ENCODE measurements at places on chromosomes 16 and 17.
A peak's percentile ranks its signal among the peaks of the same experiment; 100 is the strongest.

DNA sequence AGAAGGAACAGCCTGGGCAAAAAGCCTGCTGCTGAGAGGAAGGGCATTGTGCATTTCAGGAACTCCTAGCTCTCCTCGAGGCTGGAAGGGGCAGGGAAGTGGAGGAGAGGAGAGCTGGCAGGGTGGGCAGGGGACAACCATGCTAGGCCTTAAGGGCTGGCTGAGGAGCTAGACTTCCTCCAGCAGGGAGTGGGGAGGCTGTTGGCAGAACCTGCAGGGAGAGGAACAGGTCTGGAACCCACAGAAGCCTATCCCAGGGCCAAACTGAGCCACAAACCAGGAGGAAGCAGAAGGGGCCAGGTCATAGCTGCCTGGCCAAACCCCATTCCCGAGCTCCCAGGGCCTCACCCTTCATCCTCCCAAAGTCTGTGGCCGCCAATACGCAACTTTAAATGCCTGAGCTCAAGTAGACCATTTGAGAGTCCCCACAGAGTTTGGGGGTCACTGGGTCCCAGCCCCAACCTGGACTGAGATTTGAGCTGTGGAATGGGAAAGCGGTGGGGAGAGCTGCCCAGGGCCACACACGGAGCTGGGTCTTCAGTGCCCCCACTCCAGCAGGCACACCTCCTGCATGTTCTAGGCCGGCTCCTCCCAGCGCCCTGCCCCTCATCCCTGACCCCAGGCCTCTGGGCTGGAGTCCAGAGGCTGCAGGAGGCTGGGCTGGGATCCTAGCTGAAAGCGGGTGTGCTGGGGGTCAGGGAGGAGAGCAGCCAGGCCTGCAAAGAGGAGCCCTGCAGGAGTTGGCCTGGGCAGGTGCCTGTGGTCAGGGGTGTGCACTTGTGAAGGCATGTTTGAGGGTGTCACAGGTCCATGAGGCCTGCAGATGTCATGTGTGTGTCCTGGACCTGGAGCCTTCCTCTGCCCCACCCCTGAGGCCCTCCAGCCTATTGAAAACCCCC, 4.5 kb downstream of the CDH5 start:
- H3K4me1 ChIP-seq: no peaks in the 10 kb centered on the region
- no peaks in the 10 kb centered on the region for H3K36me3 ChIP-seq
- peaks cover 5% of the 10 kb centered on the region for H3K27me3 ChIP-seq
- no peak for DNase-seq
- H3K4me3 ChIP-seq: no peak overlapping the region

DNA sequence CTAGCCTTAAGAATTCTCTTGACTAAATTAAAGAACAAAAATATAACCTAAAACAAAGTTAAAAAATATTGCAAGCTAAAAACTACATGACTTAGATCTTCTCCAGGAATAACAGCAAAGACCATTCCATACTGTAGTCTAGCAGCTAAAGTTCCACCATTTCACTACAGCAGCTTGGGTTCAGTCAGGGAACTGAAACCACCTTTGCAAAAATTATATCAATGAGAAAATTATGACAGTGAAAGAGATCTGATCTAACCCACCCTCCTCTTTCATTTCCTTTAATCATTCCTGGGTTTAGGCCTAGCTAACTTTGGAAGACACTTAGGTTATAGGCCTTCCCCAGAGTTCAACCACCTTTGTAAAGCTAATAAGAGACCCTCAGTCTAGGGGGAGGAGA, 36.3 kb upstream of the NOS2 start:
- H3K27me3 ChIP-seq: no peaks in the 10 kb centered on the region
- DNase-seq: no peak
- H3K36me3 ChIP-seq: peaks cover 2% of the 10 kb centered on the region
- peaks cover 4% of the 10 kb centered on the region for H3K4me1 ChIP-seq
- no peak overlapping the region for H3K27ac ChIP-seq

GRCh38 chr16:77037696-77038347, 153.2 kb upstream of the MON1B start:
- H3K4me1 ChIP-seq: no peaks in the 10 kb centered on the region
- no peak overlapping the region for H3K4me3 ChIP-seq
- no peaks in the 10 kb centered on the region for H3K27me3 ChIP-seq
- no peak overlapping the region for H3K27ac ChIP-seq
- H3K36me3 ChIP-seq: no peaks in the 10 kb centered on the region

DNA sequence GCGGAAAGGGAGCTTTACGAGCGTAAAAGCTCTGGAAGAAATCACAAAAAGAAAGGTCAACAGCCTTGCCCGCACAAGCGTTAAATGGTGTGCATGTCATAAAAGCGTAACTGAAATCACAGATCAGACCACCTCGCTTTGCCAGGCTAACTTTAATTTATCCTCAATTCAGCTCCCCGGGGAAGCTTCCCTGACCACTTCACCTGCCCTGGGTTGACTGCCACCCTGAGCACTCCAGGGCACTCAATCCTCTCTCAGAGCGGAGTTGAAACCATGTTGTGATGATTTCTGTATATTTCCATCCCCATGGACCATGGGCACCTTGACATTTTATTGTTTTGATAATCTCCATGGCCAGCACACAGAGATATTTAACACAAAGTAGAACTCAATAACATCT, 16.1 kb upstream of the NAGS start:
- H3K27me3 ChIP-seq: peaks cover 50% of the 10 kb centered on the region
- no peak overlapping the region for H3K4me3 ChIP-seq
- no peak for DNase-seq
- peaks cover 2% of the 10 kb centered on the region for H3K4me1 ChIP-seq
- no peaks in the 10 kb centered on the region for H3K36me3 ChIP-seq

DNA sequence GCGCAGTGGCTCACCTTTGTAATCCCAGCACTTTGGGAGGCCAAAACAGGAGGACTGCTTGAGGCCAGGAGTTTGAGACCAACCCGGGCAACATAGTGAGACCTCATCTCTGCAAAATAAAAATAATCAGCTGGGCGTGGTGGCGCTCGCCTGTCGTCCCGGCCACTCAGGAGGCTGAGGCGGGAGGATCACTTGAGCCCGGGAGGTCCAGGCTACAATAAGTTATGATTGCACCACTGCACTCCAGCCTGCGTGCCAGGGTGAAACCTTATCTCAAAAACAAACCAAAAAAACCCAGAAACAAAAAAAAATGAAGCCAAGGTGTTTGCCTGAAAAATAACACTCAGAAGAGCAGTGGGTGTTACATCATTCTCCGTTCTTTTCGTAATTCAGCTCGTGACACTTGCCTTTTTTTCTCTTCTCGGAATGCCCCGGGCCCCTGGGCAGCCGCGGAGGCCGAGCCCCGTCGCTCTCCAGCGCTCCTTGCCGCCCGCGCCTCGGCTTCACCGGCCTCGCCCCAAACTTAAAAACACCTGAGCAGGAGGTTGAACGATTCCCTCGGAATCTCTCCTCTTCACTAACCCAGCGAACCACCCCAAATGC, 17.0 kb downstream of the PRCD start:
- peak overlapping the region; percentile 98 for H3K4me3 ChIP-seq
- H3K36me3 ChIP-seq: peaks cover 10% of the 10 kb centered on the region
- no peak for DNase-seq
- peak overlapping the region; percentile 98 for H3K27ac ChIP-seq

DNA sequence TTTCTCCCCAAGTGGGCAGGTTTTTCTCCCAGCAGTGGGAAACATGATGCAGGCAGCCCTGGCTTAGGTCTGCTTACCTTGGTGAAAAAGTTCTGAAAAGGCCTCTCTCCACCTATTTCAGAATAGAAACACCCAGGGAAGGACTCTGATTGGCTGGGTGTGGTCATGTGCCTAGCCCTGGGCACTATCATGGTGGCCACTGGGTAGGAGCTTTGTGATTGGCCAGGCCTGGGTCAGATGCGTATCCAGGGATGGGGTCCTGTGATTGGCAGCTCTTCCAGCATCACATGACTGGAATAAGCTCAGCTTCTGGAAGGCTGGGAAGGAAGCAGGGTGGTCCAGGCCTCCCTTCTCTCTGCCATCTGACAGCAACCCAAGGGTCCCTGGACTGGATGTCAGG, 53.5 kb downstream of the ZDHHC7 start:
- H3K27ac ChIP-seq: no peak overlapping the region
- no peaks in the 10 kb centered on the region for H3K36me3 ChIP-seq
- H3K27me3 ChIP-seq: peaks cover 9% of the 10 kb centered on the region
- H3K4me1 ChIP-seq: peaks cover 7% of the 10 kb centered on the region
- DNase-seq: no peak

DNA sequence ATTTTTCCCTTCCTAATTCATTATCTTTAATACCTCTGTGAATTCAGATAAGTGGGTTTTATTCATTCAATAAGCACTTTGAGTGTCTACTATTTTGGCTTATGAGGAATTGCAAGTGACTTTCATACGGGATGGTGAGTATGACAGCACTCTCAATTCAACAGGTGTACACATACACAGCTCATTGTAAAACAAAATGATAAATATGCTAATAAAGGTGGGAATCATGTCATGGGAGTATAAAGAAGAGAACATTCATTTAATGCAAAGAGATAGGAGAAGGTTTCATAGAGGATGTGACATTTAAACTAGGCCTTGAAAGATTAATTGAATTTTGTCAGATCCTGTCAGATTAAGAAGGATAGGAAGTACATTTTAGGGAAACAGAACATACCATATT, 19.4 kb downstream of the NACA2 start:
- peaks cover 5% of the 10 kb centered on the region for H3K4me1 ChIP-seq
- no peak overlapping the region for H3K27ac ChIP-seq
- H3K4me3 ChIP-seq: no peak overlapping the region
- no peaks in the 10 kb centered on the region for H3K36me3 ChIP-seq
- DNase-seq: no peak

- H3K4me3 ChIP-seq: no peak overlapping the region
- peaks cover 17% of the 10 kb centered on the region for H3K27me3 ChIP-seq
- peak overlapping the region; percentile 60 for H3K27ac ChIP-seq
Observed at GRCh38 chr17:17719199-17719940, 38.1 kb downstream of the RAI1 start.

DNA sequence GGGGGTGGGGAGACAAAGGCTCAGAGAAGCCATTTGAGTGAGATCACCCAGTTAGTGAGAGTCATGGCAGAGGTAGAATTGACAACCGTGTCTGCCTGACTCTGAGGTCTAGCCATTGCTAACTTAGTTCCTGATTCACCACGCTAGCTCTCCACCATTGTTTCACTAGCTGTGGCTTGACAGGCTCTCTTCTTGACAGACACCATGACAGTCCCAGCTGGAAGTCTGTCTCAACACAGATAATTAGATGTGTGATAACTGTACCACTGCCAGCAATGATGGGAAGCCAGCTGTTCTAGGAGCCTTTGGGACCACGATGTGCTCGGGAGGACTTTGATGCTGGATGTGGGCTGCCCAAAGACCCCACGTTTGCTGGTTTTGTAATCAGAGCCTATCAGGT, 170.5 kb upstream of the CACNG3 start:
- no peak overlapping the region for H3K27ac ChIP-seq
- peaks cover 3% of the 10 kb centered on the region for H3K27me3 ChIP-seq
- no peak for DNase-seq
- H3K4me3 ChIP-seq: no peak overlapping the region
- H3K36me3 ChIP-seq: no peaks in the 10 kb centered on the region
- no peaks in the 10 kb centered on the region for H3K4me1 ChIP-seq

DNA sequence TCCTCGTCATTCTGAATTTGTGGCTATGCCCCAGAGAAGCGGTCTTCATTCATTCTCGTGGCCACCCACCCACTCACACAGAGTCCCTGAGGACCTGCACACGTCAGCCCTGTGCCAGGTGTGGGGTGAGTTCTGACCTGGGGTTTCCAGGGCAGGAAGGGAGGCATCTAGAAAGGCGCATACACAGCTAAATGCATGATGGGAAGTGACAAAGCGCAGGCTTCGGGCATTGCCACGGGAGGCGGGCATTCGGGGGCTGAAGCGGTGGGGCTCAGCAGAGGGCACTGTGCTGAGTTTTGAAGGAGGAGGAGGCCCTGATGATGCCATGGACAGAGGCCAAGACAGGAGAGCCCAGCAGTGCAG, 10.9 kb downstream of the UBALD2 start:
- no peak for DNase-seq
- no peaks in the 10 kb centered on the region for H3K4me1 ChIP-seq
- no peaks in the 10 kb centered on the region for H3K27me3 ChIP-seq
- peaks cover 2% of the 10 kb centered on the region for H3K36me3 ChIP-seq

DNA sequence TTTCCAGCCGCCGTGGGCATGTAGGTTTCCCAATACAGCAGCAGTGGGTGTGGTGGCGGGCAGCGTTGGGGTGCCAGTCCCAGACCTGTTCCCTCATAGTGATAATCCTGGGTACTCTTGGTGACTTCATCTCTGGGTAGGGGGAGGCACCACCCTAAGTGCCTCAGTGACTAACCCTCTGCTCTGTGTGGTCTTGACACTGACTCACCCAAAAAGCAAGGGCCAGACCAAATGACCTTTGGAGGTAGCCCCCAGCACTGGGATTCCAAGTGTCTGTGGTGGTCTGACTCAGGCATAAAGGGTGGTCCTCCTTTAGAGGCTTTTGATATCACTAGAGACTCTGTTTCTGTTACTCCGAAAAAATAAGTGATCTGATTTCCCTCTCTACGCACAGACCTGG, 908 bp downstream of the CALB2 start:
- H3K4me1 ChIP-seq: peaks cover 2% of the 10 kb centered on the region
- no peak for DNase-seq
- H3K36me3 ChIP-seq: no peaks in the 10 kb centered on the region
- peaks cover 64% of the 10 kb centered on the region for H3K27me3 ChIP-seq
- no peak overlapping the region for H3K27ac ChIP-seq

- no peaks in the 10 kb centered on the region for H3K27me3 ChIP-seq
- no peak overlapping the region for H3K27ac ChIP-seq
- H3K4me1 ChIP-seq: peaks cover 14% of the 10 kb centered on the region
Observed at GRCh38 chr16:56732832-56733231, 2.9 kb downstream of the NUP93 start.

- H3K4me1 ChIP-seq: no peaks in the 10 kb centered on the region
- no peak overlapping the region for H3K4me3 ChIP-seq
- H3K27me3 ChIP-seq: peaks cover 32% of the 10 kb centered on the region
- DNase-seq: peak; percentile 52
- H3K36me3 ChIP-seq: no peaks in the 10 kb centered on the region
Observed at GRCh38 chr17:6303664-6304063, 131.3 kb downstream of the AIPL1 start.

DNA sequence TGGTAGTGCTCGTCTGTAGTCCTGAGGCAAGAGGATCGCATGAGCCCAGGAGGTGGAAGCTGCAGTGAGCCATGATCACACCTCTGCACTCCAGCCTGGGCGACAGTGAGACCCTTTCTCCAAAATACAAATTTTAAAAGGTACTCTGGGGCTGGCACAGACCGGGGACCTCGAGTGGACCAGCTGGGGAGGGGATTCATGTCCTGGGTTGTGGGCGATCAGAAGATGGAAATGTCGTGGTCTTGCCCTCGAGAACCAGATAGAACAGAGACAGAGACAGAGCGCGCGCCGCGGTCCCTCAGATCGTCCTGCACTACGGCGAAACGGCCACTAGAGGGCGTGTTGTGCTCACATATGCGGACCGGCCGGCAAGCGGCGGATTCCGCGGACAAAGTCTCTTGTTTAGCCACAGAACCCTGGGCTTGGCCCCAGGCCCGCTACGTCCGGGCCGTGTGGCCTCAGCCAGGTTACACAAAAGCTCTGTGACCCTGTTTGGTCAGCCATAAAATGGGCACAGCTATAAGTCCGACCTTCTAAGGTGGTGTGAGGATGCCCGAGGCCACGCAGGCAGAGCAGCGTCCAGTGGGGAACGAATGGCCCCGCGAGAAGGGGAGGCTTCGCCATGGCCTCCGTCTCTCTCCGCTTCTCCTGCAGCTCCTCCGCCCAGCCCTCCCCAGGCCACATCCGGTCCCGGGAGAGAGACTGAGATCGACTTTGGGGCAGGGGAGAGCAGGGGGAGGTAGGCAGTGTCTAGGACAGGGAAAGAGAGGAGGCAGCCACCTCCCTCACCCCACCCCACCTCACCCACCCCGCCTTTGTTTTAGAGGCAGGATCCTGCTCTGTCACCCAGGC, 14.6 kb upstream of the SBK1 start:
- DNase-seq: peak; percentile 80
- peak overlapping the region; percentile 89 for H3K27ac ChIP-seq
- no peaks in the 10 kb centered on the region for H3K4me1 ChIP-seq
- peaks cover 40% of the 10 kb centered on the region for H3K27me3 ChIP-seq
- no peaks in the 10 kb centered on the region for H3K36me3 ChIP-seq
